ENCODE measurements at places on chromosomes 7 and 10. TPM values are rescaled to one million over a fixed set of nuclear protein-coding genes. Genes with fewer than 3 reads are reported as not detected.

Gene PRR15
- polyA plus RNA-seq, result 228 TPM

Gene BAG3
- polyA plus RNA-seq, result 22.5 TPM

Gene ENO4
- polyA plus RNA-seq, result not detected

Gene CASP7
- polyA plus RNA-seq, result 178 TPM

Gene MTERF1
- 9.8 TPM for polyA plus RNA-seq

Gene OR2A12
- not detected for polyA plus RNA-seq

Gene CLRN3
- polyA plus RNA-seq, result 56.2 TPM

Gene NUTM2A
- polyA plus RNA-seq, result 0.60 TPM

Gene SLC13A4
- not detected for polyA plus RNA-seq

Gene INSYN2A
- 0.07 TPM for polyA plus RNA-seq

Gene PIP
- polyA plus RNA-seq, result not detected

Gene ZNF800
- polyA plus RNA-seq, result 6.0 TPM

Gene GPR26
- polyA plus RNA-seq, result not detected

DNA sequence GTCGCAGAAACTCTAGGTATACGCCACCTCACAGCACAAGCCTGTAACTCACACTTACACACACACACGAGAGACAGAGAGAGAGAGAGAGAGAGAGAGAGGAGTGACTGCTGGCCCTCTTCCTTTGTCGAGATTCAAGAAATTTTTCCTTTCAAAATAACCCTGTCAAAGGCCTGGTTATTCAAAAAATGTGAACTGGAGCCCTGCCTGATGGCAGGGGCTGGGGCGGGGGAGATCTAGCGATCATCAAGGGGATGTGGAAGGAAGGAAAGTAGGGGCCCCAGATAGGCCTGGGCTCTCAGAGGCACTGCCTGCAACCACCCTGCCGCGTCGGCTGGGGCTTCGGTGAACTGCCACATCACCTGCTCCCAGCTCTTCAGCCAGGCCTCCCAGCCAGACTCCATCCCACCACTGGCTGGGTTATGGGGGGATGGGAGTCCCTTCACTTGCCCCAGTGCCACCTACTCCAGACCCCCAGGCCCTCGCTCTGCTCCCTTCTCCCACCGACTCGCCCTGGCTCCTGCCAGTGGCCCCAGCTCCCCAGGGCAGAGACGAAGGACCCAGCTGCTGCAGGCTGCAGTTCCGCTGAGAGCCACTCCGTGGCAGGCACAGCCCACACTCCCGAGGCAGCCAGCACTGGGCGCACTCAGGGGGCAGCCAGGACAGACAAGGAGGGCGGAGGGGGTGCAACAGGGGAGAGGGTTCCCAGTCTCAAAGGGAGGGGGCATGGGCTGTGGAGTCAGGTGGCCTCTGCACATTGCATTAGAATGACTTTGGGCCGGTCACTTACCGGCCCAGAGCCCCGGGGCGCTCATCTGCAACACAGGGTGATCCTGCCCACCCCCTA lies 15.3 kb downstream of the KCNH2 start:
- H3K4me3 ChIP-seq, result no peak overlapping the region
- H3K4me1 ChIP-seq, result peaks cover 77% of the 10 kb centered on the region
- H3K27ac ChIP-seq, result peak overlapping the region; percentile 79
- no peaks in the 10 kb centered on the region for H3K36me3 ChIP-seq

- no peak overlapping the region for H3K4me3 ChIP-seq
- DNase-seq, result no peak
- no peaks in the 10 kb centered on the region for H3K36me3 ChIP-seq
- H3K4me1 ChIP-seq, result peaks cover 11% of the 10 kb centered on the region
Observed at GRCh38 chr7:18475488-18475887, 20.1 kb upstream of the HDAC9 start.

DNA sequence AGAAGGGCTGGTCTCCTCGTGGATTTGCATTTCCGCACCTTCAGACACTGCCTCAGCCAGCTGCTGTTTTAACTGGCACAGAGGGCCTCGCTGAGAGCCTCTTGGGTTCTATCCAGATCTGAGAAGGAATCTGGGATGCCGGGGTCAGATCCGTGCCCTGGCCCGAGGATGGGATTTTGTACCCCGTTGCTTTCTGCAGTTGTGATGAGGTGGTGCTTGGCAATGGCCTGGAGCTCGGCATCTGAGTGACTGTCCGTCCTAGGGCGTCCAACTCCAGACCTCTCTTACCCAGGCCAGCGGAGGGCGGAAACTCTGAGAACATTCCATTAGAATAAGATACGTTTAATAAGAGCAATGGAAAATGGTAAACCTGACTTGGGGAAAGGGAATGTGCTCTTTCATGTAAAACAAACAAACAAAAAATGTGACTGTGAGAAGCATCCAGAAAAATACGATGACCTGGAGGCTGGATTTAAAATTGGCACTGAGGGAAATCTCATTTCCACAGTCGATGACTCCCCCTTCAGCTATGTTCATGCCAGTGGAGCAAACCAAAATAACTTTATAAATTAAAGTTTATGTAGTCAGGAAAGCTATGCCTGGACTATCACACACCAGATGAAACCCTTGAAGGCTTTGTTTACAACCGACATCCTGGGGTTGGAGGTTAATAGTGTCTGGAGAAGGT lies 39.6 kb downstream of the GRK5 start:
- H3K4me1 ChIP-seq, result peaks cover 50% of the 10 kb centered on the region

- DNase-seq, result peak; percentile 79
- peak overlapping the region; percentile 53 for H3K27ac ChIP-seq
- no peak overlapping the region for H3K4me3 ChIP-seq
- H3K27me3 ChIP-seq, result no peaks in the 10 kb centered on the region
Observed at GRCh38 chr10:75972491-75973276, 541.3 kb downstream of the LRMDA start.

DNA sequence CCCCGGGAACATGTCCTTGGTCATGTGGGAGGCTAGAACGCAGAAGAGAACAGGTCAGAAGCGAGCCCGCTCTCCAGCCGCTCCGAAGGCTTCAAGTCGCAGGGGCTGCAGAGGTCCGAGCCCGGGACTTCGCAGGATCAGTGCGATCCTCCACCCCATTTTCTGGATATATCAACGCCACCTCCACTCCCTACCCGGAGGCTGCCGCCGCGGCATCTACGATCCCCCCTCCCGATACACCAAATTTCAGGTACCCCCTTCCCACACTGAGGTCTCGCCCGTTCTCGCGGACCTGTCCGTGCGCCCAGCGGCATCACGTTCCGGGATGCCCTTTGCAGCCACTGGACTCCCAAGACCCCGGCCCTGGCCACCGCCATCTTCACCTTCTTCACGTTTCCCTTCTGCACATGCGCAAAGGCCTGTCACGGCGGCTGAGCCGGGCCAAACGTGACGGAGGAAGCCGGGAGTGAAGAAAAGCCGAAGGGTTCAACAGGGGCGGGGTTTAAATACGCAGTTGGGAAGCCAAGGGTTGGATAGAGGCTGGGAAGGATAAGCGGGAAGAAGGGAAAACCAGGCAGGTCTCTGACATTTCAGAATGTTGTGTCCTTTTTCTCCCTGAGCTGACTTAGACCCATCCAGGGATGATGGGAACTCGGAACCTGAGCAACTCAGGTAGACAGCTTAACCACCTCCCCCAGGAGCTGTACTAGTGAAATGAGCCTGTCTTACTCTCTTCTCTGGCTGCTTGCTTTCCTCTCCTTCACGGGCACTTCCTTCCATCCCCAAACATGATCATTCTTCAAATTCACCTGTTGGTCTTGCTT lies at the start of gene NDUFB8:
TSS of gene NDUFB8 (minus strand) at position 397 of the 824 bp plus-strand sequence. CDS start at position 377, 20 bp downstream.
- no peaks in the 10 kb centered on the region for H3K27me3 ChIP-seq
- H3K4me3 ChIP-seq, result peak within 1 kb of the TSS; percentile 97
- H3K36me3 ChIP-seq, result peaks cover 18% of the 10 kb centered on the region
- peak; percentile 95 for DNase-seq

GRCh38 chr7:20306180-20306946 lies 24.3 kb upstream of the ITGB8 start:
- DNase-seq, result no peak
- H3K36me3 ChIP-seq, result no peaks in the 10 kb centered on the region
- H3K4me3 ChIP-seq, result no peak overlapping the region
- H3K27ac ChIP-seq, result no peak overlapping the region
- H3K27me3 ChIP-seq, result no peaks in the 10 kb centered on the region
- no peaks in the 10 kb centered on the region for H3K4me1 ChIP-seq

- no peaks in the 10 kb centered on the region for H3K27me3 ChIP-seq
- no peaks in the 10 kb centered on the region for H3K4me1 ChIP-seq
- no peaks in the 10 kb centered on the region for H3K36me3 ChIP-seq
Observed at GRCh38 chr10:102963756-102964025, 45.6 kb downstream of the CNNM2 start.

DNA sequence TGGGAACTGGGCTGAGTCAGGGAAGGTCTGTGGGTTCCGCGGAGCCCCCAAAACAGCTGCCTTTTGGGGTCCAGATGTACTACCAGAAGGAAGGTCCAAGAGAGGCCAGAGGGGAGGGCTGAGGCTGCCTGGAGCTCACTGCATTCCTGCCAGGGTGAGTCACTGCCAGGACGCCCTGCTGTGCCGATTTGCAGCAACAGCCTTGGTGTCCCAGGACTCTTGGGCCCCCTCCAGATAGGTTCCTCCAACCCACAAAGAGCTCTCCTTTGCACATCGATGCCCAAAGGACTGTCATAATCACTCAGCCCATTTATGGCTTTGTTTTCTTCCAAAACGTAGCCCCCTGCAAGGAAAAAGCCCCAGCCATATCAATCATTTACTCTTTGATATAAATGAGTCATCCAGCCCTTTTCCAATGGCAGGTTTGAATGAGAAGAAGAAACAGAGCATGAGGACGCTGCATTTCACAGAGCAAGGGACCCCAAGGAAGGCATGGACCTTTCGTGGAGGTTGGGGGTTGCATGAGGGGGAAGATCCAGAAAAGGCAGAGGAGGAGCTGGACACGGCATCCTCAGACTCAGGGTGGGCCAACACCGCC lies 32.2 kb upstream of the COL13A1 start:
- H3K36me3 ChIP-seq, result no peaks in the 10 kb centered on the region
- H3K4me3 ChIP-seq, result no peak overlapping the region
- no peaks in the 10 kb centered on the region for H3K27me3 ChIP-seq
- peaks cover 9% of the 10 kb centered on the region for H3K4me1 ChIP-seq

- DNase-seq, result peak; percentile 77
- peak overlapping the region; percentile 96 for H3K27ac ChIP-seq
- peaks cover 65% of the 10 kb centered on the region for H3K4me1 ChIP-seq
- peaks cover 6% of the 10 kb centered on the region for H3K36me3 ChIP-seq
Observed at GRCh38 chr7:98283127-98283886, 1.8 kb downstream of the BRI3 start.

DNA sequence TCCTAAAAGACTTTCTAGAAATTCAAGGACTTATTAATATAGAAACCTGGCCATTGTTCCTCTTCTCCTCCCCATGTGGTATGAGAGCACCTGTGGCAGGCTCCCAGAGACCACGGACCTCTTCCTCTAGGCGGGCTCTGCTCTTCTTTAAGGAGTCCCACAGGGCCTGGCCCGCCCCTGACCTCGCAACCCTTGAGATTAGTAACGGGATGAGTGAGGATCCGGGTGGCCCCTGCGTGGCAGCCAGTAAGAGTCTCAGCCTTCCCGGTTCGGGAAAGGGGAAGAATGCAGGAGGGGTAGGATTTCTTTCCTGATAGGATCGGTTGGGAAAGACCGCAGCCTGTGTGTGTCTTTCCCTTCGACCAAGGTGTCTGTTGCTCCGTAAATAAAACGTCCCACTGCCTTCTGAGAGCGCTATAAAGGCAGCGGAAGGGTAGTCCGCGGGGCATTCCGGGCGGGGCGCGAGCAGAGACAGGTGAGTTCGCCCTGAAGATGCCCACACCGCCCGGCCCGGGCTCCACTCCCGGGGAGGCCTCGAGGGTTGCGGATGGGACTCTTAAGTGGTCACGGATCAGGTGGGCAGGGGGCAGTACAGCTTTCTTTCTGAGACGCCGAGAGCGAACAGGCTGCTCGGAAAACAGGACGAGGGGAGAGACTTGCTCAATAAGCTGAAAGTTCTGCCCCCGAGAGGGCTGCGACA lies at the start of gene SLC26A4:
TSS of gene SLC26A4 (plus strand) at position 448 of the 700 bp plus-strand sequence. CDS start 814 bp downstream, outside the sequence.
- H3K4me1 ChIP-seq, result no peaks in the 10 kb centered on the region
- peak within 1 kb of the TSS; percentile 51 for H3K4me3 ChIP-seq
- H3K36me3 ChIP-seq, result no peaks in the 10 kb centered on the region
- peaks cover 43% of the 10 kb centered on the region for H3K27me3 ChIP-seq

DNA sequence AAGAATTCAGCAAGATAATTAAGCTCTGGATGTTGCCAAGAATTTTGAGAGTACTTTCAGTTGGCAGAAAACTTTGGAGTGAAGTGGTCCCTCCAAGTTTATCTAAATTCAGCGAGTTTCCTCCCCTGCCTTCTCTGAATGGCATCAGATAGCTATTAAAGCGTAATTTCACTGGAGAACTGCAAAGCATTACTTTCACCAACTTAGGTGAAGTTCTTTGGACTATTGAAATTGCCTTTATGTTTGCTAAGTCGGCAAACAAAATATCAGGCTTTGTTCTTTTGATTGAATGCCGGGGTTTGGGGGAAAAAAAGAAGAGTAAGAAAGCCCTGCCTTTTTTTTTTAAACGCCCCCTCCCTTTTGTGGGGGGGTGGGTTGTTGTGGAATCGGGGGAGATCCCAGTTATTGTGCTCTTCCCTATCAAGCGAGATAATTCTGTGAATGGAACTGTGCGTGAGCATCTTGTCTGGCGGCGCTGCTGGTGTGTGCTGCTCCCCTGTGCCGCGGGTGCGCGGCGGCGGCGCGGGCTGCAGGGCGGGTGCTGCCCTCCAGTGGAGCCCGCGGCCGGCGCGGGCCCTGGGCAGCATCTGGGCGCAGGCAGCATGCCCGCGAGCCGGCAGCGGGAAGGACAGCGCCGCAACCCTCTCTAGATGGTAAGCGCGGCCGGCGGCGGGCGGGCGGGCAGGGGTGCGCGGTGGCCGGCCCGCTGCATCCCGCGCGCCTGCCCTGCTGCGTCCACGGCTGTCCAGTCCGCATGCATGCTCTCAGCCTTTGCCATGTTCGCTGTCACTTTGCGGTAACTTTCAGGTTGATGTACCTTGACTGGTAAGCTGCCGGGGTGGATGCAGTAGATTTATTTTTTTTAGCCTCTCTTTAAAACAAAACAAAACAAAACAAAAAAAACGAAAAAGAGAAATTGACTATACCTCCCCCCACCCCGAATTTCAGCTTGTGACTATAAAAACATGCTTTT lies 176.5 kb downstream of the TCF7L2 start:
- H3K4me3 ChIP-seq, result peak overlapping the region; percentile 39
- peak; percentile 86 for DNase-seq

DNA sequence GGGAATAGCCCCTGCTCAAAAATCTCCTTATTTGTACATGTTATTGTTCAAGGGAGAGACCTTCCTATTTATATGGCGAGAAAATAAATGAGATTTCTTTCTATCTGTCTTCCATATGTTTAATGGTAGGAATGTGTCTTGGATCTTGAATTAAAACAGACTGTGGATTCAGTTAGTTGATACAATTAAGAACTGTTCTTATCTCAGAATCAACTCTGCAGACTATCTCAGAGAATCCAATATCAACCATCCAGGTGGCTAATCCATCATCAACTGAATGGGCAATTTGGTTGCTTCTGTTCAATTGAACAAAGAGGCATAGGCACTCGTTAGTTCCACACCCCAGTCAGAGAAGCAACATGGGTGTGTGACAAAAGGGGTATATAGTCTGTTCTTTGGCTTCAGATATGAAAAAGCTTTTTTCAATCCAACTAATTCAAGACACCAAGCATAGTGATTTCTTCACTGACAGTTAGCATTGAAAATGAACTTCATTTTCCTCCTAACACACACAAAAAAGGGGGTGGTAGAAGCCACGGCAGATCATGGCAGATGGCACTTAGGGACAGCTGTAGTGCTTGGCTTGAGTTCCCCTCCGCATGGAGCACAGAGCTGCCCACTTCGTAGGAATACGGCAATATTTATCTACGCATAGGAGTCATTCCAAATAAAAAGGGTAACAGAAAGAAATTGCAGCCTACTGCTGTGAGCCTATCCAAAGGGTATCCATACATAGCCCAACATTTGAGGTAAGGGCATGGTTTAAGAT lies 135.9 kb downstream of the KIAA1217 start:
- no peaks in the 10 kb centered on the region for H3K27me3 ChIP-seq
- no peaks in the 10 kb centered on the region for H3K36me3 ChIP-seq
- H3K27ac ChIP-seq, result peak overlapping the region; percentile 49
- H3K4me3 ChIP-seq, result no peak overlapping the region
- peaks cover 17% of the 10 kb centered on the region for H3K4me1 ChIP-seq
- no peak for DNase-seq

Data from sigmoid colon (tissue), 7 donors.